ENCODE measurements at places on chromosomes 11 and 22.

DNA sequence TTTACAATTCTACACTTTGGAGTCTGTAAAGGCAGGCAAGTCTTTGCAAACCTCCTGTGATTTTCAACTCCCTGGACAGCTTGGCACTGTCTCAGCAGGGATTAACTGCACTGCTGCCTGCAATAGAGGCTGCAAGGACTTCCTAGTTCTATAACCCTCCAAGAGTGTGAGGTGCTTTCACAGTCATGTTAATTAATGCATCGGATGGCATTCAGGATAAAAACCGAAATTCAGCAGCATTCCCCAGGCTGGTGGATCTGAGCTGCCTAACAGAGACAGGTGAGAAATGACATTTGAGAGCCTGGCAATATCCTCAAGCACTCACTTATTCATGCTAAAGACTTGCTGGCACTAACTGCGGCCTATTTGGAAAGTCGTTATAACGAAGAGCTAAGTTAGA lies 85.0 kb downstream of the LARGE1 start:
- no peak for DNase-seq

GRCh38 chr11:120622189-120622875 lies 110.8 kb downstream of the GRIK4 start:
- DNase-seq: peak; percentile 6

DNA sequence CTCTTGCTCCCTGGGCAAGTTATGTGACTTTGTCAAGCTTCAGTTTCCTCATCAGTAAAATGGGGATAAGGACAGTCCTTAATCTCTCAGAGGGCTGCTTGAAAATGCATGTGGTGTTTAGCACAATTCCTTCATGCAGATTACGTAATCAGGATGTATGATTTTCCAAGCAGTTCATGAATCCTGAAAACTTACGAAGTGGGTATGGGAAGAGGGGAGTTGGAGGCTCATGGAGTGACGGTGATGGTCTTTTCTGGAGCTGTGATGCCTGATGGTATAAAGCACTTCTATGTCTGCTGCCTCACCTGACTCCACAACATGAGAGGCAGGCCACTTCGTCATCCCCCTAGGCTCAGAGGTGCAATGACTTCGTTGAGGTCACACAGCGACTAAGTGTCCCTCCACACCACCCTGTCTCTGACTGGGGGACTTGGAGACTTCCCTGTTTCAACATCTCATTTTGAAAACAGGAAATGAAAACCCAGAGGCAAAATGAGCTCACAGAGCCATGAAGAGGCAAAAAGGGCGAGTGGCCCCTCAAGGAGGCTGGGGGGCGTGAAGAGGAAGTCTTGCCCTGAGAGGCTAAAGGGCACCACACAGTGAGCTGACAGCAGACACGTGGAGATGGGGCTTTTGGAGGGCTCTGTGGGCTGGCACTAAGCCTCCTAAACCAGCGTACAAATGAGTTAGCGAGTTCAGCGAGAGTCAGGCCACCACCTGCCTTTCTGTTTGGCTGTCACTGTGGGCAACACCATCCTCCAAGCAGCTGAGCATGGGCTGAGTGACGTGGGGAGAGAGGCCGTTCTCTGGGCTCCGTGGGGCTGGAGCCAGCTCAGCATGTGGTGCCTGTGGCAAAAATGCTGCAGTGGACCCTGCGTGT lies 10.1 kb downstream of the MCM5 start:
- no peak for DNase-seq

- peak; percentile 82 for DNase-seq
Measured at GRCh38 chr11:12109591-12110196, 696 bp upstream of the MICAL2 start.

DNA sequence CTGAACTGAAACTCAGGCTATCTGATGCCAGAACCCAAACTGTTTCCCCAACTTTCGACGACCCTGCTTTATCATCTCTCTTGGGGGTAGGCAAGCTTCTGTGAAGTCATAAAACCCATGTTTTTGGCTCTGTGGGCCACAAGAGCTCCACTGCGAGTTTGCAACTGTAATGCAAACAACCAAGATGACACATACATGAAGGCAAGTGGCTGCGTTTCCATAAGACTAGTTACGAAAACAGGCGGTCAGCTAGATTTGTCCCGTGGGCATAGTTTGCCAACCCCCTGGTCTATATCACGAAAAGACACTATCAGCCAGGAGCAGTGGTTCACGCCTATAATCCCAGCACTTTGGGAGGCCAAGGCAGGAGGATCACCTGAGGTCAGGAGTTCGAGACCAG lies 37.5 kb downstream of the TPST2 start:
- no peak for DNase-seq

DNA sequence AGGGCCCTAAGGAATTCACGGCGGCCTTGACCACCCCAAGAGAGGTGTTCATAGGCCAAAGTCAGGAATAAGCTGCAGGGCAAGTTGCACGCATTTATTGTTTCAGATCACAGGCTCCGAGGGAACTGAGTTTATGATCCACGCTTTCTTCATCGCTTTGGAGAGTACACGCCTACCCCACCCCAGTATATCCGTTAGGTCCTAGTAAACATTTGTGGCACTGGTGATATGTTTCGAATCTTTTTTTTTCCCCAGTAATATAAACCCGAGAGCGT lies 805 bp downstream of the GANAB start:
- DNase-seq: no peak

GRCh38 chr11:86060544-86060943 lies 8.3 kb downstream of the PICALM start:
- no peak for DNase-seq

GRCh38 chr11:128451652-128452470 lies 135.5 kb downstream of the ETS1 start:
- DNase-seq: no peak

- DNase-seq: no peak
Measured at GRCh38 chr22:33095661-33096060, 37.5 kb upstream of the SYN3 start.

GRCh38 chr11:62105667-62106191 lies 18.1 kb upstream of the INCENP start:
- no peak for DNase-seq

DNA sequence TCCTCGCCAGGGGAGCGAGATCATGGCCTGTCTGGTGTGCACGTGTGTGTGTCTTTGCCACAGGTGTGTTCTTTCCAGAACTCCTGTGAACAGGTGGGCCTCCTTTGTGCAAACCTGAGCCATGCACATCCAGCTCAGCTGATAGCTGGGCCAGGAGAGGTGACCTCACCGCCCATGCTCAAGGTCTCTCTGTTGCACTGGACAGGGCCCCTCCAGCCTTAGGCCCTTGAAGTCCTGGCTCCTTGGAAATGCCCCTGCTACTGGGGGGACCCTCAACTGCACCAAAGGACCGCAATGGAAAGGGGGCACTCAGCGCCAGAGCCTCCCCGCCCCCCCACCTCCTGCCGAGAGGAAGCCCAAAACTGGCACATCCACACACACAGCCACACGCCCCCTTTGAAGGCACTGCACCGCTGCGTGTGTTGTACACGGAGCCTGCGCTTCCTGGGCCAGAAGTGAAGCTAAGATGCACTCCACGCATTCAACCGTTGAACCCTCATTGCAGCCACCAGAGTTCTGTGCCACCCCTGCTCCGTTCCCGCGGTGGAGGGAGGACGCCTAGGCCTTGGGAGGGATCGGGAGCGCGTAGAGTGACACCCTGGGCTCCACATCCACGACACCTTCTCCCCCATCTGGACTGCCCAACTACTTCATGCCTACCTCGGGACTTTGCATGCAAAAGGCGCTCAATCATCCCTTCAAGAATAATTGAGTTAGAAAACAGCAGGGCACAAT lies 16.4 kb upstream of the IL2RB start:
- DNase-seq: no peak

- no peak for DNase-seq
Measured at GRCh38 chr11:117121176-117121575, 22.9 kb upstream of the PAFAH1B2 start.

DNA sequence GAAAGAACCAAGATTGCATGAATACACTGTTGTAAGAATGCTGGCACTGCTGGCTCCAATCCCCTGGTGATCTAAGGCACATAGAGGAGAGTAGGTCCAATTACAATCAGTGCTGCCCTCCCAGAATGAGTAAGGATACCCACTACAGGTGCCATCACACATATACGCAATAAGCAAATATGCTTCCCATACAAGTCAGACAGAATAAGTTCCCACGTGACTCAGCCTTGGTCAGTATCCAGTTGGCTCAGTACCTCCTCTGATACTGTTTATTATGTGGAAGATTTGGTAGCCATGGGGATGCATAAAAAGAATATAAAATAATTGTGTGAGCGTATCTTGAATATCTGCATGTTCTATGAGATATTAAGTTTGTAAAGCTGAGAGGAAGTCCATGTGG lies 8.9 kb upstream of the OR2D3 start:
- DNase-seq: no peak

DNA sequence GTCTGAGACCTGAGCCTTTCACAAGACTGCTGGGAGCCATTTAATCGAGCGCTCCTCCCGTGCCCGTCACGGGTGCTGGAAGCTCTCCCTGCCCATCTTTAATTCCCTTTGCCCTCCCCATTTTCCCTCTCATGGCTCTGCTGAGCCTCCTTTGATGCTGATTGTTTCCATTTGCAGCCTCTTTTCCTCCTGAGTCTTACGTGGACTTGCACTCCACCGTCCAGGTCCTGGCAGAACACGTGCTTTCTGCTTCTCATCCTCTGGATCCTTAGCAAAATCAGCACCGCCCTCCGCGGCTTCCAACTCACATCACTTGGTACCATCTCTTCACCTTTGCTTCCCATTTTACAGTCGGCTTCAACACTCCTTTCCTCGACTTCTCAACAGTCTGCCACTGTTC lies 7.3 kb downstream of the IFT27 start:
- DNase-seq: no peak

GRCh38 chr11:119734788-119735187 lies 5.8 kb upstream of the NECTIN1 start:
- DNase-seq: no peak

DNA sequence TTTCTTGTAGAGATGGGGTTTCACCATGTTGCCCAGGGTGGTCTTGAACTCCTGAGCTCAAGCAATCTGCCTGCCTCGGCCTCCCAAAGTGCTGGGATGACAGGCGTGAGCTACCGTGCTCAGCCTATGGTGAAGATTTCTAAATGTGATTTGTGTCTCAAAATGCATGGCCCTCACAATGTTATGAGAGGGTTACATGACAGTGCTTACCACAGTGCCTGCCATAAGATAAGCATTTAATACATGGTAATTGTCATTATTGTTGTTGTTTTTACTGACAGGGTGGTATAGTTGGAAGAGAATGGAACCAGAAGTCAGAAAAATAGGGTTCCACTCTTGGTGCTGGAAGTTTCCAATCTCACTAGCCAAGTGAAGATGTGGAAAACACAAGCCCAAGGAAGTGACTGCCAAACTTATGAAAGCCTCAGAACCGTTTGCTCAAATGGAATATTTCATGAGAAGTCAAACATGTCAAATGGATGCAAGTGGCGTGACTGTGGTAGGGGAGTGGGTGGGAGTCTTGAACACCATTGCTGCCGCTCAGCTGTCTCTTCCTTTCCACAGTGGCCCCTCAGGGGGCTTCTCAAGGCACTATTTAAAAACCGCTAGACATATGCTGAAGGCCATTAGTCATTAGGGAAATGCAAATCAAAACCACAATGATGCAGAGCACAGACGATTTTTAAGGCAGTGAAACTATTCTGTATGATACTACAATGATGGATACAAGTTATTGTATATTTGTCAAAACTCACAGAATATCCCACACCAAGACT lies 29.1 kb upstream of the LMO2 start:
- no peak for DNase-seq

- DNase-seq: no peak
Measured at GRCh38 chr11:400241-400689, 6.3 kb downstream of the PKP3 start.

DNA sequence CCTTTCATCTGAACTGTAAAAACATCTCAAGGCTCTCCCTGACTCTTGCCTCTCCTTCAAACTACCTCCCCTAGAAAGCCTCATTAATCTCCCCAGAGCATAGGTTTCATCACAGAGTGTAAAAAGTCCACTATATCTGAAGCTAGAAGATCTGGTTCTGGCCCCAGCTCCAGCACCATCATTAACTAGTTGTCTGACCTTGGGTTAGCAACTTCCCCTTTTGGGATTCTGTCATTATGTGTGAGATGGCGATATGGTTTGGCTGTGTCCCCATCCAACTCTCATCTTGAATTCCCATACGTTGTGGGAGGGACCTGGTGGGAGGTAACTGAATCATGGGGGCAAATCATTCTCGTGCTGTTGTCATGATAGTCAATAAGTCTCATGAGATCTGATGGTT lies 97.3 kb downstream of the KCNC1 start:
- DNase-seq: no peak

GRCh38 chr11:119100994-119101758 lies 477 bp downstream of the DPAGT1 start:
- DNase-seq: no peak

GRCh38 chr11:8603696-8604077 lies 9.7 kb upstream of the STK33 start:
- no peak for DNase-seq

GRCh38 chr11:46529095-46529905 lies 64.5 kb downstream of the AMBRA1 start:
- peak; percentile 81 for DNase-seq

- DNase-seq: peak; percentile 30
Measured at GRCh38 chr22:20606041-20606783, 98.8 kb downstream of the MED15 start.

DNA sequence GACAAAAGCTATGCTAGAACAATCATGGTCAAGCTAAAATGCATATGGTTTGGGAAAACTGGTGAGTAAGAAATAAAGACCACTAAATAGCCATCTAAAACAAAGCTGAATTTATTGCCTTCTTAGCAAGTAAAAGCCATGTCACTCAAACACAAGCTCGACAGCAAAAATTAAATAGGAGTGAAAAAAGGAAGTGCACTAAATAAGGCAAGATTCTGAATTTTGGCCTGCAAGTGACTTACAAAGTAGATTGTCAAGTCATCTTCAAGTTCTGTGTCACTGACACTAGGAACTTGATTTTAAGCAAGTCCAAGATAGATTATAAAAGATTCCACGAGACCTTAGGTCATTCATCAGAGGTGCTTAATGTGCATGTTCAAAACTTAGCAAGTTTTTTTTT lies 27.4 kb downstream of the TUG1 start:
- DNase-seq: no peak

GRCh38 chr22:49755631-49756001 lies 72.1 kb downstream of the BRD1 start:
- peak; percentile 71 for DNase-seq

DNA sequence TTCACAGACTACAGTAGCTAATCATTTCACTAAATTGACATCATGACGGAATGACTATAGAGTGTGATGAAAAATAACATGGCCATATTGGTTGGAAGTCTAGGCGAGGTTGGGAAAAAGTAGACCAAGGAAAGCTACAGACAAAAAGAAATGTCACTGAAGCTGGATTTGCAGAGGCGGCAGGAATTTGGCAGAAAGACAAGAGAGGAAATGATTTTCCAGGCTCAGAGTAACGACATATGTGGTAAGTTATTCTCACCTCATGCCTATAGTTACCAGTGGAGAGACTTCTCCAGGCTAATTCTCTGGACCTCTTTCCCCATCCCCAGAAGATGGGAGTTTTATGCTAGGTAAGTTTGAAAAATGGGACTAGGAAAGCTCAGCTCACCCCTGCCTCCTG lies 1005.8 kb upstream of the CCDC90B start:
- DNase-seq: no peak
